ENCODE measurements at places on chromosomes 16 and 17. TPM values are rescaled to one million over a fixed set of nuclear protein-coding genes. Genes with fewer than 3 reads are reported as not detected.

GRCh38 chr17:17750881-17751280 is 69.6 kb downstream of the RAI1 start:
- H3K27ac ChIP-seq, result peak overlapping the region; percentile 91
- peak; percentile 29 for DNase-seq
- no peaks in the 10 kb centered on the region for H3K36me3 ChIP-seq
- H3K27me3 ChIP-seq, result no peaks in the 10 kb centered on the region

DNA sequence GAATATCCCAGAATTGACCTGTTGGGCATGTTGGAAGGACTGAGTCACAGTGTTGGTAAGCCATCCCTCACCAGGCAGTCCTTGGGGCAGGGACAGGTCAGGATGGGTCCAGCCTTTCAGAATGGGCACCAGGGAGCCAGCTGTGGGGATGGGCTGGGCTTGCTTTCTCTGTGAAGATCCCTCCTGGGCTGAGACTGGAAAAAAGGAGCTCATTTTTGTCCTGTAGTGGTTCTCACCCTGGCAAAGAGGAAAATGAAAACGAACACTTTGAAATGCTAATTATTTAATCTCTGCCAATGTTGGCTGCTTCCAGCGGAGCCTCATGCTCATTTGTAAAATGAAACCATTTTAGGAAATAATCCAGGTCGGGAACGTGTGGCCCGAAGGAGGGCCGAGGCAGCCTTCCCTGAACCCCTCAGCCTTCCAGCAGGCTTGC is 237.5 kb upstream of the SALL1 start:
- H3K36me3 ChIP-seq, result no peaks in the 10 kb centered on the region
- H3K27me3 ChIP-seq, result no peaks in the 10 kb centered on the region
- H3K4me3 ChIP-seq, result no peak overlapping the region
- no peak for DNase-seq

DNA sequence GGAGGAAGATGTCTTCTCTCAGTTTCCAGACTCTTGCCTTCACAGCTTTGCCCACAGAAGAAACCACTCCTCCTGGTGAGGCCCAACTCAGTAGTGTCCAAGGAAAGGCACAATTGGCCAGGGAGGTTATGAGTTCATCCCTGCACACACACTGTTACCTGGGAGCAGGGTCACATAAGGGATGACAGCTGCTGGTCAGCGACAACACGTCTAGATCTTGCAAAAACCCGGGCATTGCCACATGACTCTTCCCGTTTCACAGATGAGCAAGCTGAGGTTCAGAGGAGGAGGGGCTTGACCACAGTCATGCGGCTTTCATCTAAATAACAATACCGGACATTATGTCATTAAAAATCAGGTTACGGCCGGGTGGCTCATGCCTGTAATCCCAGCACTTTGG is 186.0 kb downstream of the COPRS start:
- no peak overlapping the region for H3K27ac ChIP-seq
- H3K36me3 ChIP-seq, result no peaks in the 10 kb centered on the region
- DNase-seq, result no peak
- H3K4me1 ChIP-seq, result no peaks in the 10 kb centered on the region
- H3K27me3 ChIP-seq, result peaks cover 7% of the 10 kb centered on the region

GRCh38 chr17:50018909-50019308 is 23.9 kb upstream of the DLX3 start:
- no peak overlapping the region for H3K4me3 ChIP-seq
- H3K36me3 ChIP-seq, result no peaks in the 10 kb centered on the region
- H3K27ac ChIP-seq, result no peak overlapping the region
- no peaks in the 10 kb centered on the region for H3K4me1 ChIP-seq

GRCh38 chr17:1422885-1423284 is 22.9 kb upstream of the YWHAE start:
- H3K4me3 ChIP-seq, result no peak overlapping the region
- H3K36me3 ChIP-seq, result peaks cover 10% of the 10 kb centered on the region
- H3K27ac ChIP-seq, result no peak overlapping the region
- no peaks in the 10 kb centered on the region for H3K4me1 ChIP-seq
- no peaks in the 10 kb centered on the region for H3K27me3 ChIP-seq

Gene ATP2A1
- 3.2 TPM for total RNA-seq

Gene CCL3
- total RNA-seq, result 1.1 TPM

DNA sequence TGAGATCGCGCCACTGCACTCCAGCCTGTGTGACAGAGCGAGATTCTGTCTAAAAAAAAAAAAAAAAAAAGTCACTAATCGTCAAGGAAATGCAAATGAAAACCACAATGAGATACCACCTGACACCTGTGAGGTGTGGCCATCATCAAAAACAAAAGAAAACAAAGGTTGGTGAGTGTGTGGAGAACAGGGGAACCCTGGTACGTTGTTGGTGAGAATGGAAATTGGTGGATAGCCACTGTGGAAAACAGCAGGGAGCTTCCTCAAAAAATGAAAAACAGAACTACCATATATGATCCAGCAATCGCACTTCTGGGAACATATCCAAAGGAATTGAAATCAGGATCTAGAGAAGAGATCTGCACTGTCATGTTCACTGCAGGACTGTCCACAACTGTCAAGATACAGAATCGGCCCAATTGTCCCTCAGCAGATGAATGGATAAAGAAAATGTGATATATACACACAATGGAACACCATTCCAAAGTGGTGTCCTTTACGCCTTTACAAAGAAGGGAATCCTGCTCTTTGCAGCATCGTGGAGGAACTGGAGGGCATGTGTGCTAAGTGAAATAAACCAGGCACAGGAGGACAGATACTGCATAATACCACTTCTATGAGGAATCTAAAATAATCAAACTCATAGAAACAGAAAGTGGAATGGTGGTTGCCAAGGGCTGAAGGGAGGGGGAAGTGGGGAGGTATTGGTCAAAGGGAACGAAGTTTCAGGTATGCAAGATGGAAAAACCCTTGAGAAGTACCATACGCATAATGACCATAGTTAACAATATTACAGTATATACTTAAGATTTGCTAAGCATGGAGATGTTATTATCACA is 63.5 kb upstream of the PLCG2 start:
- peak overlapping the region; percentile 70 for H3K27ac ChIP-seq
- no peaks in the 10 kb centered on the region for H3K27me3 ChIP-seq
- no peaks in the 10 kb centered on the region for H3K4me1 ChIP-seq
- no peaks in the 10 kb centered on the region for H3K36me3 ChIP-seq
- H3K4me3 ChIP-seq, result no peak overlapping the region

DNA sequence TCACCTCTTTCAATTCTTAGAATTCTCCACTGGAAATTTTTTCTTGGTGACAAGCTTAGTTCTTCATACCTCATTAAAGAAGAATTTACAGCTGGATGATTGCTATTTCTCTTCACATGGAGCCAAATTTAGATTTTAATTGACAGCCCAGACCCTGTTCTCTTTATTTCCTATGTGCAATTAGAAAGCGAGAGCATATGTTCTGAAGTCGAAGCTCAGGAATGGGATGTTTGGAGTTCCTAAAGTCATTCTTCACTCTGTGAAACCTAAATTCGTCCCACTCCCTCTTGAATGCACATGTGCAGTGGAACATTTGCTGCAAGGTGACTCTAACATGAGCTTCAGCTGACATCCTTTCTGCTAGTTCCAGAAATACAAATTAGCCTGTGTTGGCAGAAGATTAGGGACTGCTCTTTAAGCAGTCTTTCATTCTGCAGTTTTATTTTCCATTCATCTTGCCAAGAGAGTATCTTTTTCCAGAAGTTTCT is 129.3 kb upstream of the KCNJ16 start:
- H3K27me3 ChIP-seq, result no peaks in the 10 kb centered on the region
- H3K4me1 ChIP-seq, result no peaks in the 10 kb centered on the region

GRCh38 chr17:37088913-37089312 is 140.2 kb downstream of the AATF start:
- no peak overlapping the region for H3K27ac ChIP-seq
- no peaks in the 10 kb centered on the region for H3K36me3 ChIP-seq
- DNase-seq, result no peak

DNA sequence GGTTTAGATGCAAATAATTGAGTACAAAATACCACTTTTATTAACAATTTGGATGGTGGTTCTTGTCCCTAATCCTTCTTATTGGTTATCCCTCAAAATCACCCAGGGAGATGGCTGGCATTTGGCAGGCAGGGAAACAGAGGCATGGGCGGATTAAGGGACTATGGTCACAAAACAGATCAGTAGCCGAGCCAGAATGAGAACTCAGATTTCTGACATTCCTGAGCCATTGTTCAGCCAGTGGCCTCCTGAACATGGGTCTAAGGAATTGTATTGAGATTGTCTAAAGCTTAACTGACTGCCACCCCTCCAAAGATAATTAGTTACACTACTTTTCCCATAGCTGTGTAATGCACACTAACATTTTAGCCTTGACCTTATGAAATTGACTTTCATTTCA is 88.4 kb downstream of the CHD9NB start:
- no peaks in the 10 kb centered on the region for H3K36me3 ChIP-seq
- no peak overlapping the region for H3K4me3 ChIP-seq
- H3K27ac ChIP-seq, result no peak overlapping the region
- no peaks in the 10 kb centered on the region for H3K4me1 ChIP-seq

DNA sequence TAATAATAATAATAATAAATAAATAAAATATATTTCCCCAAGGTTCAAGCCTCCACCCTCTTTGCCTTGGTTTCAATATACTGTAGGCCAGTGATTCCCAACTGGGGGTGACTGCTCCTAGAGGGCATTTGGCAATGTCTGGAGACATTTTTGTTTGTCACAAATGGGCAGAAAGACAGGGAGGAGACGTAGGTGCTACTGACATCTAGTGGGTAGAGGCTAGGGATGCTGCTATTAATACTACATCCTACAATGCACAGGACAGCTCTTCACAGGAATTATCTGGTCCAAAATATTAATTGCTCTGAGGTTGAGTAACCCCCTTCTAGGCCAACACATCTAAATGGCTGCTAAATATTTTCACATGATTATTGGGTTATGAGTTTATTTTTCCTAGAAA is 12.8 kb upstream of the PRR14 start:
- no peak for DNase-seq
- peaks cover 22% of the 10 kb centered on the region for H3K4me1 ChIP-seq
- no peaks in the 10 kb centered on the region for H3K36me3 ChIP-seq
- H3K27ac ChIP-seq, result no peak overlapping the region

All from transverse colon (tissue), 4 donors.